ENCODE measurements at places on chromosomes 13 and 19. TPM values are rescaled to one million over a fixed set of nuclear protein-coding genes. Genes with fewer than 3 reads are reported as not detected.
A peak's percentile ranks its signal among the peaks of the same experiment; 100 is the strongest.

Gene ZNF837
- 1.7 TPM for total RNA-seq

Gene BBC3
- 16.2 TPM for total RNA-seq

Gene CEACAM1
- 0.32 TPM for total RNA-seq

GRCh38 chr19:56138069-56138468 lies 3.0 kb upstream of the ZNF444 start:
- peak; percentile 45 for DNase-seq

DNA sequence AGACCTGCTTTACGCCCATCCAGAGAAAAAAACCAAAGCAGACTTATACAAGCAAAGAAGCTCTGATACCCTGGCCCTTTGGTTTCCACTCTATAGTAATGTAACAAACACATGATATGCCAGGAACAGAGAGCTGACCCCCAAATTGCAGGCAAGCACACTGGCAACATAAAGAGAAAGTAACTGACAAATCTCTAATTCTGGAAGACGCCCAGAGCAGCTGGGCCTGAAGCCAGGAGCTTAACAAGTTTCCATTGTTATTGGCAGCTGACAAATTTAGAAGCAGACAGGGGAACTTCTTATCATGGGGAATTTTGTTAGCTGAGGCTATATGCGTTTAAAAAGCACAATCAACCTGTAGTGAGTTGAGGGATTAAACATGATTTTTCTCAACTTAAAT lies 158.0 kb downstream of the DLEU7 start:
- DNase-seq, result peak; percentile 77

GRCh38 chr13:113907635-113908617 lies 44.0 kb upstream of the GAS6 start:
- no peak for DNase-seq

DNA sequence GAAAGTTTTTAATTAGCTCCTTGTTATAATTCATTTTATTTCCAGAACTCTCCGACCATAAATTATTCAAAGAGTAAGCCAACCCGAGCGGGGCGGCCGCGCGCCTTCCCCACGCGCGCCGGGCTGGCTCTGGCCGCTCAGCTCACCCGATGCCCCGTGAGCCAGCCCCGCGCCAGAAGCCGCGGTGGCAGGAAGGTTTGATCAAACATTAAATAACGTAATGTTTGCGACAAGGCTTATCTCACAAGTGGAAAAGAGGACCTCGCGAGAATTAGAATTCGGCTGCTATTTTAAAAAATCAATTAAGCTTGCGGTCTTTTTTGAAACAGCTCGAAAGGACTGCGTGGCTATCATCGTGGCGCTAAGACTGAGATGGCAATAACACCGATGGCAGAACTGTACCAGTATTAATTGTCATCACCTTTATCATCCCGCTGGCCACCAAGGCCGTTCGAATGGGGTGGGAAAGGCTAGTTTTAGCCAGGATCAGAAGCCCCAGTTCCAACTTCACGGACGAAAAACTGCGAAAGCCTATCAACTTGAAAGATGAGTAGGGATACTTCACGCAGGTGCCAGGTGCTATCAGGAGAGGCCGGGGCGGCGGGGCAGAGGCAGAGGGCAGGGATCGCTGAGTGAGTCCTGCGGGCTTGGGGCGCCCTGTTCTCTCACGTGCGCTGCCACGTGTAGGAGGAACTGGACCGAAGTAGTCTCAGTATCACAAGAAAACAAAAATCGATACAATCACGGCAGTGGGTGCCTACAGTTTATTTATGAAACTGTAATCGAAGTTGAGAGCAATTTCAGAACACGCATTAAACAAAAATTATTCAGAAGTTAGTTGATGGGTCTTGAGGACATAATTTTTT lies 6.4 kb downstream of the POU4F1 start:
- no peak for DNase-seq

DNA sequence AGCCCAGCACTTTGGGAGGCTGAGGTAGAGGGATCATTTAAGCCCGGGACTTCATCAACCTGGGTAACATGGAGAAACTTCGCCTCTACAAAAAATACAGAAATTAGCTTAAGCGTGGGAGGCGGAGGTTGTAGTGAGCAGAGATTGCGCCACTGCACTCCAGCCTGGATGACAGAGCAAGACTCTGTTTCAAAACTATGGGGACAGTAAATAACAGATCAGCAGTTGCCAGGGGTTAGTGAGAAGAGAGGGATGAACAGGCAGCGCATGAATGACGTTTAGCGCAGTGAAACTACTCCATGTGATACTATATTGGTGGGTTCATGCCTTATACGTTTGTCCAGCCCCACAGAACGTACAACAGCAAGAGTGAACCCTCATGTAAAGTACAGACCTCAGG lies 7.1 kb upstream of the ICAM3 start:
- peak; percentile 66 for DNase-seq

GRCh38 chr19:46495786-46496099 lies at the start of gene PNMA8B:
TSS of gene PNMA8B (minus strand) at chr19:46495867. CDS start at chr19:46495465, 402 bp downstream.
- DNase-seq, result no peak

DNA sequence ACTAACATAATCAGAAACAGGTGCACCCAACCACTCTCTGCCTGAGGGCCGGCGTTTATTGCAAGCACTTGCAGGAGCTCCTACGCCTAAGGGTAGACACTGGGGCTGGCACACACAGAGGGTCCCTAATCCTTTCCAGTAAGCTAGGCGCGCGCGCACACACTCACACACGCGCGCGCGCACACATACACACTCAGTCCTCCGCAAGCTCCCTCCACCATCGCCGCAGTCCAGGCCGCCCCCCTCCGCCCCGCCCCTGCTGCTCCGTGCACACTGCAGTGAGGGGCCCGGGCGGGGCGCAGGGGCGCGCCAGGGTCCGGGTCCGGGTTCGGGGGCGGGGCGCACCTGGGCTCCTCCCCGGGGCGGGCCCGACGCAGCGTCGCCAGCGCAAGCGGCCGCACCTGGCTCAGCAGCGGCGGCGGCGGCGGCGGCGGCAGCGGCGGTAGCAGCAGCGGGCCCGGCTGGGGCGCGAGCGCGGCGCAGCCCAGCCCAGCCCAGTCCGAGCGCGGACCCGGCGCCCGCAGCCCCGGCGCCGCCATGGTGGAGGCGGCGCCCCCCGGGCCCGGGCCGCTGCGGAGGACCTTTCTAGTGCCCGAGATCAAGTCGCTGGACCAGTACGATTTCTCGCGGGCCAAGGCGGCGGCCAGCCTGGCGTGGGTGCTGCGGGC lies at the start of gene CAMSAP3:
TSS of gene CAMSAP3 (plus strand) at position 398 of the 668 bp plus-strand sequence. CDS start at position 538, 140 bp downstream.
- peak; percentile 36 for DNase-seq

GRCh38 chr13:92734068-92734467 lies 492.5 kb upstream of the GPC6 start:
- DNase-seq, result no peak

- no peak for DNase-seq
Observed at GRCh38 chr13:85262499-85262898, 536.7 kb downstream of the SLITRK6 start.

DNA sequence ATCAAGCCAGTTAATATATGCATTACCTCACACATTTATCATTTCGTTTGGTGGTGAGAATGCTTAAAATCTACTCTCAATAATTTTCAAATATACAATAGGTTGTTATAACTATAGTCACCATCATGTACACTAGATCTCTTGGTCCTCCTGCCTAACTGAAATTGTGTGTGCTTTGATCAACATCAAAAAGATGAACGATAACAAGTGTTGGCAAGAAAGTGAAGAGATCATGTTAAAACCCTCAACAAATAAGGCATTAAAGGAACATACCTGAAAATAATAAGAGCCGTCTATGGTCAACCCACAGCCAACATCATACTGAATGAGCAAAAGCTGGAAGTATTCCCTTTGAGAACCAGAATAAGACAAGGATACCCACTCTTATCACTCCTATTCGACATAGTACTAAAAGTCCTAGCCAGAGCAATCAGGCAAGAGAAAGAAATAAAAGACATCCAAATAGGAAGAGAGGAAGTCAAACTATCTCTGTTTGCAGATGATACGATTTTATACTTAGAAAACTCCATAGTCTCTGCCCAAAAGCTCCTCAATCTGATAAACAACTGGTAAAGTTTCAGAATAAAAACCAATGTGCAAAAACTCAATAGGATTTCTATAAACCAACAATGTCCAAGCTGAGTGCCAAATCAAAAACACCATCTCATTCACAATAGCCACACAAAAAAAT lies 27.9 kb upstream of the OR10H1 start:
- no peak for DNase-seq

- no peak for DNase-seq
Observed at GRCh38 chr13:41428155-41428554, 29.2 kb upstream of the RGCC start.
